ENCODE measurements at places on chromosomes 3 and 15.
A peak's percentile ranks its signal among the peaks of the same experiment; 100 is the strongest.

DNA sequence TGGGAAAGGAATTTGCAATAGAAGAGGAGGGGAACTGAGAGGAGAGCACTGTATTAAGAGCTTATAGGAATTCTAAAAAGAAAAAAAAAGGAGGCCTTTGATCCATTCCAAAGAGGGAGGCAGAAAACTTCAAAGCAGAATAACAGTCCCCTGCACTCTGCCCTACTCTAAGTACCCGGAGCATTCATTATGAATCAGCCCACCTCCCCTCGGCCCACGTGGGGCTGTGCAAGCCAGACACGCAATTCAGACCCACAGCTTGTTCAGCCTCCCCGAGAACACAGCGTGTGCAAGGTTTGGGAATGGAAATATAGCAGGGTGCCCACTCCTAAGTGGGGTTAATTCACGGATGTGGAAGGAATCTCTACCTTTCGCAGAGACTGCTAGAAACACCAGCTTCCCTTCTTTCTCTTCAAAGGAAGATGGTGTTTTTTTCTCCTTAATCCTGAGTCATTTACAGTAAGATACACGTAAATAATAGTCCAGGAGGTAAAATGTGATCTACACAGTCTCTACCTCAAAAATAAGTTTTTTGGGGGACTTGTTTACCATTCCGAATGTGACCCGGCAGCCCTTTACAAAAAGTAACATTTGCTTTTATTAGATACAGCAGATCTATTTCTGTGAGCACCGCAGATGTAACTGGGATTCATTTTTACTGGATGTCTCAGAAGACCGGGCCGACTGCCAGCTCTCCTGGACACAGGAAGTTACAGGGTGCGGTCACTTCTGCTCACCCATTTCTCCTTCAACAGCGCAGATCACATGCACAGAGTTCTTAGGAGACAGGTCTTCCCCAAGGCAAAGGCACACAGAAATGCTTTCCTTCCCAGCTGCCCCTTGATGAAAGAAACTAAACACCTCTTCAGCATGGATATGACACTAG lies 768.5 kb upstream of the CFAP20DC start:
- DNase-seq: peak; percentile 12

GRCh38 chr3:113254171-113254947 lies 43.0 kb downstream of the BOC start:
- no peak for DNase-seq

GRCh38 chr15:68186671-68187397 lies 18.3 kb downstream of the CALML4 start:
- DNase-seq: no peak

DNA sequence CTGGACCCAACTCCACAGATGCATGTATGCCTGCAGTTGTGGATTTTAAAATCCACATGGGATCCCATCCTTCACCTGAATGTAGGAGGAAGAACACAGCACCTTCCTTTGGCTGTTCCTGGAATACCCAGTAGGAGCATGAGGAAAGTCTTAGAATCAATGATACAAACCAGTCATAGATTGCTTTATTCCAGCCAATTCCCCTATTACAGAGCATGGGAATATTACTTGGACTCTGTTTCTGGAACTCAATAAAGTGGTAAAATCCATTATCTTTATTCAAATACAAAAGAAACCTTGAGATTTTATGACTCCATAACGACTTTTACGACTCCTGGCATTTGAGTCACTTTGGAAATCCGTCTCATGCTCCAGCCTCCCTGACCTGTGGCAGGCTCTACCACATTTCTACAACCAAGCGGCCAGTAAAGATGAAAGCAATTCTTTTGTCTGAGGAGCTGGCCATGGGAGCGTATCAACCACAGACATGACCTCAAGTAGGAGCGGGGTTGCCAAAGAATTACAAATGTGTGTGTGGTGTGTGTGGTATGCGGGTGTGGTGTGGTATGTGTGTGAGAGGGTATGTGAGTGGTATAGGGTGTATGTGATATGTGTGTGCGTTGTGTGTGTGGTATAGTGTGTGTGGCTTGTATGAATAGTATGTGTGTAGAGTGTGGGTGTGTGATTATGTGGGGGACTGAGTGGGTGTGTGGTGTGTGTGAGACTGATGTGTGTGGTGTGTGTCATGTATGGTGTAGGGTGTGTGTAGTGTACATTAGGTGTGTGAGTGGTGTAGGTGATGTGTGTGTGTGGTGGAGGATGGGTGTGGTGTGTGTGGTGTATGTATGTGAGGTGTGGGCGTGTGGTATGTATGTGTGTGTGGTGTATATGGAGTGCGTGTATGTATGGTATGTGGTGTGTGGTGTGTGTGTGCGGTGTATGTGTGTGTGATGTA lies 40.0 kb downstream of the ARRDC4 start:
- DNase-seq: no peak

DNA sequence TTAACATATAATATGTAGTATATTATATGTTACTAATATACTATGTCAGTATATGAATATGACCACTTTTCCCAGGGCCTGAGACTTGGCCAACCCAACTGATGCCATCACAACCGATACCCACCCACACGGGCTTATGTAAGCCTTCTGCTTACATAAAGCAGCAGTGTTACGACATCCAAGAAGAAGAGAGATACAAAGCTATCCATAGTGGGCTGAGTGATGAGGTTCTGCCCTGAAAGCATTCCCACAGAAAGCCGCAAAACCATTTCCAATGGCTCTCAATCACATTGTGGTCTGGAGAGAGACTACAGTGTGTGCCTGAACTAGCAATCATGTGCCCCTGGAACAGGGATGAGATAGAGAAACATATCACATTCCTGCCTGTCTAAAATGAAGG lies 177.9 kb downstream of the PLOD2 start:
- no peak for DNase-seq

DNA sequence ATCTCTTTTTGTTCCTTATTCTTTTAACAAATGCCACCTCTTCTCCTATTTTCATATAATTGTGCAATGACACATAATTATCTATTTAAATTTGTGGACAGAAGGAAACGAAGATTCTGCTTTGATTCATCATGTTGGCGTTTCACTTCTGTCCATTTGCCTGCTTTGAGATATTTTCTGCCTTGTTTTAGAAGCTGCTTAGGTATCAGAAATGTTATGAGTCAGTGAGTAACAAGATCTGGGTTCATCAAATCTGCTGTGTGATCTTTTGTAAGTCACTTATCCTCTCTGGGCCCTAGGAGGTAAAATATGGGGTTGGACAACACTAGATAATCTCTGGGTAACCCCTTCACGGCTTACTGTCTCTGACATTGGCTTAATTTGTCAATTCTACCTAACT lies 7.3 kb upstream of the MINDY4B start:
- no peak for DNase-seq

DNA sequence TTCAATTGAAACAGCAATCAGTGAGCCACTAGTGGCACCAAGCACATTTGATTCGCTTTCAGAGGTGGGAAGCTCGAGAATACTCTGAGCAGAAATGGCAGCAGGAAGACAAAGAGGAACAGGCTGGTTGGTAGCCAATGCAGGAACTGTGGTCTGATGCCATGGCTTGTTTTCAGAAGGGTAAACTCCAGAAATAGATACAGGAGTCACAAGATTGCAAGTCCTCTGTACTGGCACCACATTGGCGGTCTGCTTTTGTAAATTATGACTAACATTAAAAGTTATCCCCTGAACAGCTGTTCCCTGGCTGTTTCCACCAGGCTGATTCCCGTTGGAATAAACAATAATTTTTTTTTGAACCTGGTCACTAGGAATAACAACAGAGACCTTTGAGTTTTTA lies 35.5 kb downstream of the USF3 start:
- no peak for DNase-seq

GRCh38 chr3:108281670-108282069 lies 14.7 kb upstream of the HHLA2 start:
- no peak for DNase-seq

- DNase-seq: no peak
These were observed 291.2 kb upstream of the STT3B start for GRCh38 chr3:31241533-31241932.

GRCh38 chr3:123941121-123941520 lies 19.9 kb downstream of the CCDC14 start:
- DNase-seq: no peak

GRCh38 chr15:48432688-48433087 lies 101.5 kb downstream of the DUT start:
- no peak for DNase-seq

GRCh38 chr3:28978092-28978491 lies 302.8 kb upstream of the RBMS3 start:
- no peak for DNase-seq

- DNase-seq: no peak
These were observed 830.1 kb downstream of the TUSC7 start for GRCh38 chr3:117539729-117540128.
